CD4-positive, CD25-positive, alpha-beta regulatory T cell (primary cell): ENCODE measurements at places on chromosomes 2 and 18.

GRCh38 chr2:168438553-168438952, 17.5 kb upstream of the CERS6 start:
- no peak for DNase-seq

- DNase-seq = no peak
Measured at GRCh38 chr2:202148515-202149154, 75.6 kb downstream of the KIAA2012 start.

DNA sequence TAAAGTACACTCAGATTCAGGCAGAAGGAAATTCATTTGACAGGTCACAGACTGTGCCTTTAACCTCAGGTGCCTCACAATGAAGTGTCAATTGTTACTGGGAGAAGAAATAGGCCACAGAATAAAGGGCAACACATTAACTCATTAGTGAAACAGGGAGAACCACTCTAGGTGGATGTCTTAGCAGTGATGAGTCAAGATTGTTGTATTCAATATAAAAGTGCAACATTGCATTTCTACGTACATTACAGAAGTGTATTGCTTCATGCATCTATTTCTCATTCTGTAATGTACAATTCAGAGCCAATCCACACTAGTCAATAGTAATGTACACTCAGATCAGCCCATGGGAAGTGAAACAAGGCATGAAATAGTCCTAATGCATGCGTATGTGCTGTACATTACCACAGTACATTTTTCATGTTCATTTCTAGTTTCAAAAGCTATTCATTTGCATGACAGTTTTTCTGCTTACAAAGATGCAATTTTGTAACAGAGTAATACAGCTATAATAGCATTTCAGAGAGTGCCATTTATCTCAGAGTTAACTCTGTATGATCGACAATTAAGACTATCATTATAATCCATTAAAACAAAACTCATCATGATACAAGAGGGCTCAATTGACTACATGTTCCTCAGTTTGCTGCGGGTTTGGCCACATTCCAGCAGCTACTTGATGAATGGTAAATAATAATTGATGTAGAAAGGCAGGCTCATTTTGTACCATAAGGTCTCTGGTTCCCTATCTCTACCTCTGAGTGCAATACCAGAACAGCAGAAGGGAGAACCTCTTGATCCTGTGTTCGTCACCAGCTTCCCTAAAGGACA, 12.2 kb upstream of the ARL5A start:
- no peak for DNase-seq

DNA sequence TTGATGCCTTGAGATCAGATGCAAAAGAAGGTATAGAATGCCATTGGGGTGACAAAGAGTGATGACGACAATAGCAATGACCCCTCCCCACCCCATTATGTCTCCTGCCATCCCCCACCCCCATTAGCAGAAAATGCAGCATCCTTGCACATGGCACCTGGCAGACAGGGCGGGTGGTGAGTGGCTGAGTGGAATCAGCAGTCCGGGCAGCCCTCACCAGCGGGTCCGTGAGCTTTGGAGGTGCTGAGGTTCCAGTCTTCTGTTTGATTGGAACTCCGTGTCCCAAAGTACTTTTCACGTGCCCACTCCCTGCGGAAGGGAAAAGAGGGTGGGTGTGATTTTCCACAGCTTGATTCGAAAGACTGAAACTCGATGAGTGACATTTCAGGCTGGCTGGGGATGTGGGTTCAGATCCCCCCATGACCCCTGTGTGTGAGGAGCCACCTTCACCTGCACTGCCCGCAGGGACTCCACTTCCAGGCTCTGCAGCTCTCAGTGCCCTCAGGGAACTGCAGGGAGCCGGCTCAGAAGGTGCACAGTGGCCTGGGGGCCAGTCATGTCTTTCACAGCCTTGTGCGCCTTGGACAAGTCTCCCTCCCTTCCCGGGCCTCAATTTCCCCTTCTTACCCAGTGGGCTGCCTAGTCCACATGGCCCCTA, 130.9 kb downstream of the GLI2 start:
- no peak for DNase-seq

DNA sequence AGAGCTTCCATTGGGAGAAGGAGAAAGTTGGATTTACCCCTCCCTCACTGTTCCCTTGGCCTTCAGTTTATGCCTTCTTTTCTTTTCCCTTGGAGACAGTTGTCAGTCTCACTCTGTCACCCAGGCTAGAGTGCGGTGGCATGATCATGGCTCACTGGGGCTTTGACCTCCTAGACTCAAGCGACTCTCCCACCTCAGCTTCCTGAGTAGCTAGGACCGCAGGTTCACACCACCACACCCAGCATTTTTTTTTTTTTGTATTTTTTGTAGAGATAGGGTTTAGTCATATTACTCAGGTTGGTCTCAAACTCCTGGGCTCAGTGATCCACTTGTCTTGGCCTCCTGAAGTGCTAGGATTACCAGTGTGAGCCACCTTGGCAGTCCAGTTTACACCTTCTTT, 49.9 kb downstream of the SLC9A4 start:
- DNase-seq = no peak

DNA sequence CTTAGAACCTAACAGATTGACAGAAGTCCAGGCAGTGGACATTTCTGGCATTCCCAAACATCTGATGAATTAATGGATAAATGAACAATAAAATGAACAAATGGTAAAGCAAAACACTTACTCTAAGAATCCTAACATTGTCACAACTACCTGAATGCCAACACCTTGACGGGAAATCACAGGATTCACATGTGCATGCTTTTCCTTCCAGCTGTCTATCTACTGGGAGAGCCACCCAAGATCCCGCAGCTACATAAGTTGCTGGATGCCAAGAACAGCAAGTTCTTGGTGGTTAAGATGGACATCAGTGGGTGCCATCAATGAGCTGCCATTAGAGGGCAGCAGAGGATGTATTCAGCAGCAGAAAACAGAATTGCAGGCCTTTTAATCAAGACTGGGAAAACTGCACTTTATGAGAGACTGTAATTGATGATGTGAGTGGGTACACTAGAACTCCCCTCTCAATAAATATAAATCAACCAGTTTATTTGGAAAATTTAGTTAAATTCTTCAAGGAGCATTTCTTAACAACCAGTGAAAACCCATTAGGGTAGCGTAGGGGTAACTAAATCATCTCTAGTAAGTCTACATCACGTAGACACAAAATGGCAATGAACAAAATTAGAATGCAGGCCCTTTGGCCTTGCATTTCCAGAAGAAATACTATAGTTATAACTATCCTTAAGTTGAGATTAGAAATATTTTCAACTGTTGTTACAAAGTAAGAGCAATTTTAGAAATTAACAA, 45.6 kb downstream of the SESTD1 start:
- DNase-seq = peak; percentile 20

- DNase-seq = no peak
Measured at GRCh38 chr18:77762014-77762413, 512.4 kb downstream of the GALR1 start.

GRCh38 chr2:80894486-80894885, 589.9 kb upstream of the LRRTM1 start:
- no peak for DNase-seq
